ENCODE measurements at places on chromosomes 6 and 20.

DNA sequence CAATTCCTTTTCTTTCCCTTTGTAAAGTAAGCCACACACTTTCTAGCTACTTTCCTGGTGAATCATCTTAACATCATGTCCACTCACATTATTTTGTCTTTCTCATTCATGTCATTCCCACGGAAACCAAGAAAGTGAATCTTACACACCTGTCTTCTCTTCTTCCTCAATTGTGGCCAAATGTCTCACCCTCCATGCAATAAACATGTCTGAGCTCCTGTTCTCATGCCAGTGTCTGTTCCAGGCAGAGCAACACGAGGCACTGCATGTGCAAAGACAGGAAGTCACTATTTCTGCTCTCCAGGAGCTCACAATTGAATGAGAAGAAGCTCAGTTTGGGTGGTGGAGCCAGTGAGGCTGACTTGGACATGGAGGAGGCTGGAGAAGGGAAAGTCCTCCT is 29.0 kb upstream of the TMEM244 start:
- DNase-seq: no peak

GRCh38 chr6:119313937-119314884 is 35.4 kb downstream of the MAN1A1 start:
- no peak for DNase-seq

- DNase-seq: no peak
Observed at GRCh38 chr20:33290852-33291251, 7.8 kb downstream of the BPIFB1 start.

GRCh38 chr20:8156235-8157079 is 24.4 kb downstream of the PLCB1 start:
- DNase-seq: no peak

- no peak for DNase-seq
Observed at GRCh38 chr6:94751641-94752329, 825.5 kb upstream of the MANEA start.

- no peak for DNase-seq
Observed at GRCh38 chr6:165585060-165585459, 78.0 kb downstream of the PDE10A start.

GRCh38 chr6:43772681-43773049 is 2.7 kb downstream of the VEGFA start:
- no peak for DNase-seq

DNA sequence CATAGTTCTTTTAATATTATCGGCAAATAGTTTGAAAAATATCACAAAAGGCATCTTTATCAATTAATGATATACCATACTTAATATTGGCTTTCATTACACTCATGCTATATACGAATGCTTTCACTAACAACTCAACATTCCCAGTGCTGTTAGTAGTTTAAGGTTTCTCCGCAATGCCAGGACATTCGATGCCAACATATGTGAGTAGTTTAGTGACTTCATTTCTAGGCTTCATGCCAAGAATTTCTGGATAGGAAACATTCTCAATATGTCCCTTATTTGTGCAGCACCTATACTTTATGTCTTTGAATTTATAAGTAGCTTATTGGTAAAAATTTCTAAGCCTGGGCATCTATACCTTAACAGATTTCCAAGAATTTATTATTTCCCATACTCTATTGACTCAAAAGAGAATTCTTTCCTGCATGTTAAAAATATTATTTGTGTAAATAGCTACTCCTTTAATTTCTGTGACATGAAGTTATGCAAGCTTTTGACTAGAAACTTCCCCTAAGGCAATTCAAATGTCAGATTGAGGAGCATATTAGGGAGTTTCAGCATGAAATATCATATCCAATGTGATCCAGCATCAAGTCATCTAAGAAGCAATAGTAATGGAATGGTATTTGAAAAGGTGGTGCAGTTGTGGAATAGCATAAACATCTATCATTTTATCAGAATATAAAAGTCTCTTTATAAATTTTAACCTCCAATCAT is 236.0 kb upstream of the STXBP5 start:
- peak; percentile 18 for DNase-seq

DNA sequence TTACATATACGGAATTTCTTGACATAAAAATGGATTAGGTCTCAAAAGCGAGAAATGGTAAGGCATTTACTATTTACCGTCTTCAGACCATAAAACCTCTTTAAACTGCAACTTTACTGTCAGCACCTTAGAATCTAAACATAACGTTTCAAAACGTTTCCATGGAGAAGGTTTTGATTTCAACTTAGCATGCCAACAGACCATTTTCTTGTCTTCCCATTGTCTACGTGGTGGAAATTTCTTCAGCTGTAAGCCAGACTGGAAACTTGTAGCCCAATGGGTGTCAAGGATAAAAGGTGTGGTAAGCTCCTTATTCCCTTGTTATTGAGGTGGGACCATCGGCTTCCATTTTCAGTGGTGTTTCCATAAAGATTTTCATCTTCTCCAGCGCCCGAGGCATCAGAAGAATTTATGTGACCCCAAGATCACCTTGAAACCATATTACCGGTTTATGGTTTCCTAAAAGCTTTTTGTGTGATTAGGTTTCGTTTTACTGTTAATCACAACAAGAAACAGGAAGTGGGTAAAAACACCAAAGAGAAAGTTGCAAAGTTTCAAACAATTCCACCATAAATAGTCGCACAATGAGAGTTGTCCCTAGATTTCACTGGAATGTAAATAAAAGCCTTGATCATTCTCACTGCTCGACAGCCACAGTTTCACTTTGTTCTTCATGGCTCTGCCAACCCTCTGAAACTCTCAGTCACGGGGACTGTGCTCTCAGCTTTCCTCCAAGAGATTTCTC is 63.0 kb upstream of the CD2AP start:
- DNase-seq: no peak

- DNase-seq: no peak
Observed at GRCh38 chr20:52889225-52889624, 82.9 kb upstream of the TSHZ2 start.

DNA sequence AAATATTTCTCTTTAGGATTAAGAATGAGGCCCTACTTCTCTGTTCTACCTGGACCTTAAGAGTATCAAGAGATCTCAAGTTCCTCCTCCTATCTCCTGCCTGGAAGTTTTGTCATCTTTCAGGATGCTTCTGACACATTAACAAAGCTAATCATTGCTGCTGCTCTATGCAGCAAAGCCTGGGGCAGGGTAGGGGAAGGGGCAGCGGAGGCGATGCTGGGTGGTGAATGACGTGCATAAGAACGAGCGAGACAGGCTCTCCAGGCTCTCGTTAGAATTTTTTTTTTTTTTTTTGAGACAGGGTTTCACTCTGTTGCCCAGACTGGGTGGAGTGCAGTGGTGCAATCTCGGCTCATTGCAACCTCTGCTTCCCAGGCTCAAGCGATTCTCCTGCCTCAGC is 31.2 kb downstream of the FERMT1 start:
- DNase-seq: no peak

DNA sequence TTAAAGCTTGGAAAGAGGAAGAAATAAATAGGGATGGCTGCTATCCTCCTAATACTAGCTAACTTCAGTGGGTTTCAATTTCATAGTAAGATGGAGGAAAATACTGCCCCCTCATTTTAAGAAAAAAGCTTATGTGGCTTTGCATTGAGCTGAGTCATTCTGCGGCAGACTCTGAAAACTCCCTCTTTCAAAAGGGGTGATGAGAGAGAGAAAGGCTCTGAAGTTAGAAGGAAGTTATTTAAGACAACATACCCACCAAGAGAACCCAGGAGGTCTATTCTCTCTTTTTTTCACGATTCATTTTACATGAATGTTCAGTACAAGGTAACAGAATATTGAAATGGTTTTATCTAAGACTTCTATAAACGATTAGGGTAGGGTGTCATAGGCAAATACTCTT is 4.5 kb downstream of the PRDM13 start:
- DNase-seq: no peak

GRCh38 chr6:125188037-125188436 is 34.5 kb downstream of the TPD52L1 start:
- DNase-seq: no peak

All from NCI-H1048 (cell line).